ENCODE measurements at places on chromosomes 7 and 10. TPM values are rescaled to one million over a fixed set of nuclear protein-coding genes. Genes with fewer than 3 reads are reported as not detected.

The CDK1 gene
- 0.94 TPM for total RNA-seq

The PSD gene
- total RNA-seq: 8.4 TPM

The MLXIPL gene
- 0.16 TPM for total RNA-seq

The GIMAP8 gene
- under 0.01 TPM for total RNA-seq

The OR9A2 gene
- not detected for total RNA-seq

The ABCB1 gene
- 3.8 TPM for total RNA-seq

The CDHR1 gene
- not detected for total RNA-seq

The CDK6 gene
- 16.4 TPM for total RNA-seq

The SPDYE11 gene
- total RNA-seq: not detected

The TMEM139 gene
- 0.09 TPM for total RNA-seq

The SLC26A3 gene
- total RNA-seq: not detected

The NEBL gene
- total RNA-seq: 0.16 TPM

The EIF3B gene
- total RNA-seq: 123 TPM

The C10orf62 gene
- not detected for total RNA-seq

The CYP2C19 gene
- total RNA-seq: not detected

The ATOH7 gene
- not detected for total RNA-seq

The ITGA8 gene
- total RNA-seq: under 0.01 TPM

Measured in bronchial smooth muscle cell (primary cell).